ENCODE measurements at places on chromosomes 5 and 9. TPM values are rescaled to one million over a fixed set of nuclear protein-coding genes. Genes with fewer than 3 reads are reported as not detected.
A peak's percentile ranks its signal among the peaks of the same experiment; 100 is the strongest.

GRCh38 chr5:79224286-79224984 lies 11.5 kb upstream of the JMY start:
- H3K27me3 ChIP-seq: no peaks in the 10 kb centered on the region
- peak overlapping the region; percentile 28 for H3K27ac ChIP-seq
- H3K4me1 ChIP-seq: no peaks in the 10 kb centered on the region
- H3K4me3 ChIP-seq: no peak overlapping the region
- no peaks in the 10 kb centered on the region for H3K36me3 ChIP-seq
- DNase-seq: no peak

DNA sequence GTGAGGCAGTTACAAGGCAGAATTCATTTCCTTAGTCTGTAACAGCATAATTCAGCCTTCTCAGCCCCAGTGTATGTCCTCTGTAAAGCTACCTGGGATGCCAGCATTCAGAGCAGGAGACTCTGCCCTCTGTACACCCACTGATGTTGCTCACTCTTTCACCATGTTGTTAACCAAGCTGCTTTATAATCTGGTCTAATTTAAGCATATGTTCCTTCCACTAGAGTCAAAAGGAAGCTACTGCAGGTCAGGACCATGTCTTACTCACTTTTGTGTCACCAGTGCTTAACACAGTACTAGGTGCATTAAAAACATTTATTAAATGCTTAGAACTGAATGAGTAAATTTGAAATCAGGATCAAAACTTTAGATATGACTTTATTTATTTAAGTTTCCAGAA lies 185.6 kb downstream of the FBXL17 start:
- peaks cover 12% of the 10 kb centered on the region for H3K4me1 ChIP-seq
- H3K36me3 ChIP-seq: no peaks in the 10 kb centered on the region
- no peak for DNase-seq
- no peak overlapping the region for H3K4me3 ChIP-seq
- no peaks in the 10 kb centered on the region for H3K27me3 ChIP-seq

GRCh38 chr5:89613222-89613956 lies 730.4 kb upstream of the MEF2C start:
- DNase-seq: no peak
- H3K36me3 ChIP-seq: no peaks in the 10 kb centered on the region
- H3K27ac ChIP-seq: no peak overlapping the region
- no peak overlapping the region for H3K4me3 ChIP-seq
- H3K27me3 ChIP-seq: no peaks in the 10 kb centered on the region
- no peaks in the 10 kb centered on the region for H3K4me1 ChIP-seq

DNA sequence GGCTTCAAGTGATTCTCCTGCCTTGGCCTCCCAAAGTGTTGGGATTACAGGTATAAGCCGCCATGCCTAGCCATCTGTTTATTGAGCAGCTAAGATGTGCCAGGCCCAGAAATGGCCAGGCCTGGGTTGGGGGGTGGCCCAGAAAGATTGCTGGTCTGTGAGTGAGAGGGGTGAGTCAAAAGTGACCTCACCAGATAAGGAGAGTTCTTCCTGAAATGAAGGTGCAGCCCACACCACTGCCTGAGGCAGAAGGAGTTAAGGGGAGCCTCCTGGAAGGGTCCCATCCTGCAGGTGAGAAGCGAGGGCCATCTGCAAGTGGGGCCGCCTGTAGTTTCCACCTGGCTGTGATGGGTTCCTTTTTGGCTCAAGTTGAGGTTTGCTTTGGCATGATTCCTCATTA lies 96.9 kb upstream of the KLF4 start:
- no peak for DNase-seq
- H3K27me3 ChIP-seq: no peaks in the 10 kb centered on the region
- H3K36me3 ChIP-seq: no peaks in the 10 kb centered on the region
- no peak overlapping the region for H3K27ac ChIP-seq
- H3K4me1 ChIP-seq: no peaks in the 10 kb centered on the region

GRCh38 chr5:7705261-7705660 lies 145.7 kb downstream of the CFAP90 start:
- DNase-seq: no peak
- H3K27me3 ChIP-seq: no peaks in the 10 kb centered on the region
- H3K4me1 ChIP-seq: no peaks in the 10 kb centered on the region
- no peak overlapping the region for H3K27ac ChIP-seq
- H3K4me3 ChIP-seq: no peak overlapping the region

DNA sequence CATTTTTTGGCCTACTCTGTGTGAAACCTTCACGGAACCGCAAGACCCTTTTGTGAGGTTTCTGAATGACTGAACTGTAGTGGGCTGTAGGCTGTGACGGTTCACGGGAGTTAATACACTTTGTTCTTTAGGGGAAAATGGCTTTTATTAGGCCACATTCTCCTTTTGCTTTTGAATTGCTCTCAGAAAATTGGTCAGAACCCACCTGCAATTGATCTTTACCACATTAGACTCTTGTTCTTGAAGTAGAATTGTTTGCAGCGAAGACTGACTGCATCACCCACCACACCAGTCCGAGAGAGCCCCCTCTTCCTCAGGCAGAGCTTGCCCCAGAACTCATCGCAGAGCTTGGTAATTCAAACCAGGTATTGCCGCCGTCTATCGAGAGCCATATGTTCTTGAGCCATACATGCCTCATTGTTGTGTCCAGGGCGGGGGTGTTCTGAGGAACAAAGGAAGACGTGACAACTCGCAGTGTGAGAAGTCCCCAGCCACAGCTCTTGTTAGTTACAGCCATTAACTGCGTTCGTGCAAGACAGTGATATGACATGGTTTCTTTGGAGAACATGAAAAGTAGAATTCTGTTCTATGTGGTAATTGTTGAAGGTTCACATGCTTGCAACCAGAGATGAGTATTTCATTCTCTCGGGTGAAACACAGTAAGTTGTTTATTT lies 166.4 kb upstream of the OTULINL start:
- DNase-seq: no peak
- H3K4me1 ChIP-seq: peaks cover 6% of the 10 kb centered on the region
- H3K36me3 ChIP-seq: peaks cover 7% of the 10 kb centered on the region
- H3K27me3 ChIP-seq: no peaks in the 10 kb centered on the region
- H3K27ac ChIP-seq: no peak overlapping the region

GRCh38 chr9:120781236-120781635 lies 12.0 kb downstream of the FBXW2 start:
- H3K27ac ChIP-seq: no peak overlapping the region
- peaks cover under 1% of the 10 kb centered on the region for H3K36me3 ChIP-seq
- H3K4me3 ChIP-seq: no peak overlapping the region
- peaks cover 7% of the 10 kb centered on the region for H3K4me1 ChIP-seq
- H3K27me3 ChIP-seq: no peaks in the 10 kb centered on the region

- H3K27ac ChIP-seq: no peak overlapping the region
- no peaks in the 10 kb centered on the region for H3K36me3 ChIP-seq
- DNase-seq: peak; percentile 34
- no peaks in the 10 kb centered on the region for H3K27me3 ChIP-seq
Measured at GRCh38 chr5:178301641-178302040, 69.0 kb upstream of the PHYKPL start.

GRCh38 chr9:82353631-82354278 lies 365.2 kb downstream of the SPATA31D1 start:
- H3K4me1 ChIP-seq: no peaks in the 10 kb centered on the region
- no peak overlapping the region for H3K27ac ChIP-seq
- H3K4me3 ChIP-seq: no peak overlapping the region

DNA sequence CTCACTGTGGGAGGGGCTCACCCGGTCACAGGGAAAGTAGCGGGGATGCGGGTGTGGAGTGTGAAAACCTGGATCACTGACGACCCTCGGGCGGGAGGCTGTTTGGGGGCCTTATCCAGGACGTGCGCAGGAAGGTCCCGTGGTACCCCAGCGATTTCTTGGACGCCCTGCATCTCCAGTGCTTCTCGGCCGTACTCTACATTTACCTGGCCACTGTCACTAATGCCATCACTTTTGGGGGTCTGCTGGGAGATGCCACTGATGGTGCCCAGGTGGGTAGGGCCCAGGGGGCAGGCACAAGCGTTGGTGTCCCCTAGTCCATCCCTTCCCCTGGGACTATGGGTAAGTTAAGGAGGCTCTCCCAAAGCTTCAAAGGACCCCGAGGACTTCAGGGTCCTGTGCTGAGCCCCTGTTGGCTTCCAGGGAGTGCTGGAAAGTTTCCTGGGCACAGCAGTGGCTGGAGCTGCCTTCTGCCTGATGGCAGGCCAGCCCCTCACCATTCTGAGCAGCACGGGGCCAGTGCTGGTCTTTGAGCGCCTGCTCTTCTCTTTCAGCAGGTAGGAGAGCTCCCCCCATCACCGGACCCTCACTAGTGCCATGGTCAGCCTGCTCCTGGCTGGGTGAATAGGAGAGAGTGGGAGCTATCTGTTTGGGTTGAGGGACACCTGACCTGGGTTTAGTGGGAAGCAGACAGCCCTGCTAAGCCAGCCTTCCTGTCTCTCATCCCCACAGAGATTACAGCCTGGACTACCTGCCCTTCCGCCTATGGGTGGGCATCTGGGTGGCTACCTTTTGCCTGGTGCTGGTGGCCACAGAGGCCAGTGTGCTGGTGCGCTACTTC lies 3.9 kb downstream of the SLC4A9 start:
- no peaks in the 10 kb centered on the region for H3K27me3 ChIP-seq
- no peak overlapping the region for H3K27ac ChIP-seq
- H3K36me3 ChIP-seq: no peaks in the 10 kb centered on the region
- peaks cover 4% of the 10 kb centered on the region for H3K4me1 ChIP-seq
- peak overlapping the region; percentile 11 for H3K4me3 ChIP-seq

DNA sequence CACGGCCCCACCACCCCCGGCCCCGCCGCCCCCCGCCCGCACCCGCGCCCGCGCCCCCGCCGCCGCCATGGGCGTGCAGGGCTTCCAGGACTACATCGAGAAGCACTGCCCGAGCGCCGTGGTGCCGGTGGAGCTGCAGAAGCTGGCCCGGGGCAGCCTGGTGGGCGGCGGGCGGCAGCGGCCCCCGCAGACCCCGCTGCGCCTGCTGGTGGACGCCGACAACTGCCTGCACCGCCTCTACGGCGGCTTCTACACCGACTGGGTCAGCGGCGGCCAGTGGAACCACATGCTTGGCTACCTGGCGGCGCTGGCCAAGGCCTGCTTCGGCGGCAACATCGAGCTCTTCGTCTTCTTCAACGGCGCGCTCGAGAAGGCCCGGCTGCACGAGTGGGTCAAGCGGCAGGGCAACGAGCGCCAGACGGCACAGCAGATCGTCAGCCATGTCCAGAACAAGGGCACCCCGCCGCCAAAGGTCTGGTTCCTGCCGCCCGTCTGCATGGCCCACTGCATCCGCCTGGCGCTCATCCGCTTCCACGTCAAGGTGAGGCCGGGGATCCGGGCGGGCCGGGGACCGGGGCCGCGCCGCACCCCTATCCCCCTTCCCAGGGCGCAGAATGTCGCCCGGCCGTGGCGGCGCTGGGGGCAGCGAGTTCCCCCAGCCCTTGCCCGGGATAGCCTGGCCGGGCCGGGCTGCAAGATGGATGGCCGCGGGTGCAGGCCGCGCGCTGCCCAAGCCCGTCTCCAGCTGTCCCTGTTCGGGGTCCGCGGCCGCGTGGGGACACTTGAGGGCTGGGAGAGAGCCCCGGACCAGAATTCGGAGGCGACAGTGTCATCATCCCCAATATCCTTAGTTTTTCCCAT lies 594 bp downstream of the FAM120A start:
- no peaks in the 10 kb centered on the region for H3K27me3 ChIP-seq
- DNase-seq: peak; percentile 78
- H3K36me3 ChIP-seq: peaks cover 12% of the 10 kb centered on the region
- H3K27ac ChIP-seq: peak overlapping the region; percentile 99

DNA sequence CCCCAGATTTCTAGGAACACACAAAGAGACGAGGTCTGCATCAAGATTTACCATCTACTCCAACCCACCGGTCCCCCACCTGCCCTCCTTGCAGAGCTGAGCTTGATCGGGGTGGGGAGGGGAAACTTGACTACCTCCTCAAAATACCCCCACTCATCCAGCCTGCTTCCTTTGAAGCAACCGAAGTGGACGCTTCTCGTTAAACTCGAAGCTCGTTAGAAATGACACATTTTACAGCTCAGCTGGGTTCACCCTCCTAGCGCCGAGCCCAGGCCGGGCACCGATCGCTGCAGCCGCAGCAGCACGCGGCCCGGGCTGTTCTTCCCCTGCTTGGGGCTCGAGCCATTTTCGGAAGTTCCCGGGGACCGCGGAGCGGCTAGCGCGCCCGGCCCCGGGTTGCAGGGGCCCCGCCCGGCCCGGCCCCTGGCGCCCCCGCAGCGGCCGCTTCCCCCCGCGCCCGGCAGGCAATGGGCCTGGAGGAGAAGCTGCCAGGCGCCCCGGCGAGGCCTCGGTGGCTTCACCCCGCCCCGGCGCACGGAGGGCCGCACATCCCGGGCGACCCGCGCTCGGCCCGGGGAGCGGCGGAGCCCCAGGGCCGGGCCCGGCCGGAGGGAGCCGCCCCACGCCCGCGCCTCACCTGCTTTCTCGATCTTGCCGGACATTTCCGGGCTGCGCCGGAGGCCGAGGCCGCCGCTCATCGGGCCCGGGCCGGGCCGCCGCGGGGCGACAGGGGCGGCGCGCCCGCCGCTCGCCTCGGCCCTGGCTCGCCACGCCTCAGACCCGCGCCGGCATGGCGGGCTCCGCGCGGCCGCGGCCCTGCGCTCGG lies 530 bp downstream of the RAPGEF1 start:
- peak overlapping the region; percentile 88 for H3K27ac ChIP-seq
- H3K4me1 ChIP-seq: peaks cover 35% of the 10 kb centered on the region
- H3K27me3 ChIP-seq: no peaks in the 10 kb centered on the region
- peak; percentile 68 for DNase-seq
- no peaks in the 10 kb centered on the region for H3K36me3 ChIP-seq
- peak overlapping the region; percentile 71 for H3K4me3 ChIP-seq

- no peaks in the 10 kb centered on the region for H3K4me1 ChIP-seq
- DNase-seq: no peak
- H3K4me3 ChIP-seq: no peak overlapping the region
- no peaks in the 10 kb centered on the region for H3K27me3 ChIP-seq
- H3K27ac ChIP-seq: no peak overlapping the region
- H3K36me3 ChIP-seq: no peaks in the 10 kb centered on the region
Measured at GRCh38 chr9:111559000-111559610, 34.1 kb downstream of the ZNF483 start.

DNA sequence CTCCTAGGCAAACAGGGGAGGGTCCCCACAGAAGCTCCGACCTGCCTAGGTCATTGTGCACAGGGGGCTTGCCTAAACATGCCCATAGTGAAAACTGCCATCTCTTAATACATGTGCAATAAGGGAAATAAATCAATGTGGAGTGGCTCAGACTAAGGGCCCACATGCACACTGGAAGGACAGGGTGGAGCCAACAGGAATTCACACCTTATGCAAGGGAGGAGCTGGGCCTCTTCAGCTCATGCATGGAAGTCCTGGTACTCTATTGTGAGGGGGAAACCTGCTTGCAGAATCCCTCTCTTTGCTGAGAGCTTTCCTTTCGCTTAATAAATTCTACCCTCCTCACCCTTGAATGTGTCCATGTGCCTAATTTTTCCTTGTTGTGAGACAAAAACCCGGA lies 815.8 kb downstream of the EFNA5 start:
- H3K36me3 ChIP-seq: no peaks in the 10 kb centered on the region
- H3K27ac ChIP-seq: no peak overlapping the region
- DNase-seq: no peak
- no peaks in the 10 kb centered on the region for H3K4me1 ChIP-seq

GRCh38 chr5:28766565-28767158 lies 1728.3 kb upstream of the CDH9 start:
- no peak overlapping the region for H3K27ac ChIP-seq
- no peak for DNase-seq
- no peaks in the 10 kb centered on the region for H3K4me1 ChIP-seq

The TXNDC8 gene
- total RNA-seq: not detected

The SLC25A2 gene
- total RNA-seq: 0.82 TPM

The TOR4A gene
- 3.8 TPM for total RNA-seq

The DIRAS2 gene
- 1.1 TPM for total RNA-seq

The CSF1R gene
- 42.5 TPM for total RNA-seq

The TTC16 gene
- not detected for total RNA-seq

The C9orf153 gene
- total RNA-seq: not detected

The SPINK13 gene
- total RNA-seq: not detected

All from sigmoid colon (tissue), 7 donors.